Activated CD8-positive, alpha-beta T cell treated with anti-CD3 and anti-CD28 coated beads for 36 hours (primary cell): ENCODE measurements at places on chromosomes 13 and 19.

- no peak for DNase-seq
Measured at GRCh38 chr13:86445206-86445605, 646.0 kb upstream of the SLITRK6 start.

GRCh38 chr13:38542601-38543000 is 144.3 kb upstream of the FREM2 start:
- no peak for DNase-seq

GRCh38 chr13:33307843-33308242 is 22.3 kb upstream of the STARD13 start:
- no peak for DNase-seq

- no peak for DNase-seq
Measured at GRCh38 chr13:106355866-106356265, 179.6 kb downstream of the EFNB2 start.

GRCh38 chr19:4018140-4018613 is 10.6 kb downstream of the PIAS4 start:
- no peak for DNase-seq
